ENCODE measurements at places on chromosomes 11 and 22.

GRCh38 chr11:92511522-92512203, 287.0 kb downstream of the FAT3 start:
- no peak for DNase-seq

DNA sequence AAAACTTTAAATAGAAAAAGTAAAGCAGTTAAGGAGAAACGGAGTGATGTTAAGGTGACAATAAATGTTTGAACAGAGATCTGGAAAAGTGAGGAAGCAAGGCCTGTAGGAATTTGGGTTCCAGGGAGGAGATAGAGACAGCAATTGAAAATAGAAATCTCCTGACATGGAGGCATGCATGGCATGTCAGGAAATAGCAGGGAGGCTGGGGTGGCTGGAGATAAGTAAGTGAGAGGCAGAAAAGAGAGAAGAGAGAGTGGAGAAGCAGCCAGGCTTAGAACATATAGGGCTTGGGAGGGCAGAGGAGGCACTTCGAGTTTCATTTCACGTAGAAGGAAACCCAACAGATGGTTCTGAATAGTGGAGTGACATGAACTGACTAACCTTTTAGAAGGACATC, 185.5 kb downstream of the LRRC4C start:
- DNase-seq = no peak

- no peak for DNase-seq
Observed at GRCh38 chr22:42430528-42431125, 1.6 kb downstream of the NFAM1 start.

GRCh38 chr11:2293531-2293971, 8.2 kb downstream of the C11orf21 start:
- no peak for DNase-seq
